Fibroblast of upper back skin (primary cell): ENCODE measurements at places on chromosomes 2 and 18.

DNA sequence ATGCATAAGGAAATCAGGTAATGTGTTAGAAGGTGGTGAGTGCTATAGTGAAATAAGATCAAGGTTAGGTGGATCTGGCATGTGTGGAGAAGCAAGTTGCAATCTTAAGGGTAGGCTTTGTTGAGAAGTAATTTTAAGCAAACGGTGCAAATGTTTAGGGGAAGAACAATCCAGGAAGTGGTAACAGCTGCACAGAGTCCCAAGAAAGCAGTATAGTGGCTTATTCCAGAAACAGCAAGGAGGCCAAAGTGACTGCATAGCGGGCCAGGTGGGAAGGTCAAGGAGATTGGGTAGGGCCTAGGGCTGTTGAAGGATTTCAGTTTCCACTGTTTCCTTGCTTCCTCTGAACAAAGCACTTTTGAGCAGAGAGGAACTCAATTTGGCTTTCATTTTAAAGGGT lies 30.0 kb upstream of the RAB1A start:
- no peak for DNase-seq

DNA sequence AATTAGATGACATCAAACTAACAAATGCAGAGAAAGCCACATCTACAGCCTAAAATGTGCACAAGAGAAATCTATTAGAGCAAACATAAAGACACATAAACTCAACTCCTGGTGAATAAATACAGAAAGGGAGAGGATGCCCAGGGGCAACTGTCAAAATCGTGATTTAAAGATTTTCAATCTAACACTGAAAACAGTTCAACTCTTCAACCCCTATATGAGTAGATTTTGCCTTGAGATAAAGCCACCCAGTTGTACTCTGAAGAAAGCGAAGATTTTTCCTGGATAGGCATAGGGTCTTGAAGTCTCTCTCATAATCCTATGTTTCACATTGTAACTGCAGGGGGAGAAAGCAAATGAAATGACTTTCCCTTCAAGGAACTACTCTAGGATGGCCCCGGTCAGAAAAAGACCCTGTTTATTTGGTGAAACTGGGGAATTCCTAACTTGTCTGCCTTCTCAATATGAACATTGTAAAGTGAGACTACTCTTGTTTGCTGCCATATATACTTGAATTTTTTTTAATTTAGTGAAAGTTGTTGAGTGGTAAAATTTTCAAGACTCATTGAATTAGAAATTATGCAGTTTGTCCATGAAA lies 226.7 kb downstream of the ERBB4 start:
- DNase-seq = no peak

DNA sequence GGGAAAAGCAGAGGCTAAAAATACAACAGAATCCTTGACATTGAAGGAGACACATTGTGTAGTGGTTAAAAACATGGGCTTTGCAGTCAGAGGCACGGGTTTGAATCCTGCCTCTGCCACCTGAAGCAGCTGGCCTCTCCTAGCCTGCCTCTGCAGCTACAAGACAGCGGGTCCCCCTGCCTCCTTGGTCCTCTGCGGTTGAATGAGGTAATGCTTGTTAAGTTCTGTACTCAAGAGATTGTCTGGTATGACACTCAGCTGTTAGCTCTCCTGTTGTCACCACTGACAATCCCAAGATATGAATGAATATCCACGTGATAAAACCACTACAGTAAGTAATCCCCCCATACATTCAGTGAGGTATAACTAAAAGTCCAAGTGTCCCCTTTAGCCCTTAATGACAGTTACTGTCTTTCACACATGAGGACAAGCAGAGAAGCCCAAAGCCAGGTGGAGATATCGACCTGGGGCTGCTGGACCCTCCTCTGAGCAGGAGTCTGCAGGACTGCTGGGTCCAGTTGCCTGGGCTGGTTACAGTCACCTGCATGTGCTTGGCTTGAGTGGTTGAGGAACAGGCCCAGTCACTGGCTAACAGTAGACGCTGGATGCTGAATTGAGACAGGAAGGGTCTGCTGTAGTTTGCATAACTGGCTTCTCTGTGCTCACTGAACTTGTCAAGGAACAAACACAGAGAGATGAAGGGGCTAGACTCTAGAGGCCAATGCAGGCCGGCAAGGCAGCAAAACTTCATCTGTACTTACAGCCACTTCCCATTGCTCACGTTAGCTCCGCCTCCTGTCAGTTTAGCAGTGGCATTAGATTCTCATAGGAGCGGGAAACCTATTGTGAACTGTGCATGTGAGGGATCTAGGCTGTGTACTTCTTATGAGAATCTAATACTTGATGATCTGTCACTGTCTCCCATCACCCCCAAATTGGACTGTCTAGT lies 85.5 kb downstream of the TGFA start:
- no peak for DNase-seq

DNA sequence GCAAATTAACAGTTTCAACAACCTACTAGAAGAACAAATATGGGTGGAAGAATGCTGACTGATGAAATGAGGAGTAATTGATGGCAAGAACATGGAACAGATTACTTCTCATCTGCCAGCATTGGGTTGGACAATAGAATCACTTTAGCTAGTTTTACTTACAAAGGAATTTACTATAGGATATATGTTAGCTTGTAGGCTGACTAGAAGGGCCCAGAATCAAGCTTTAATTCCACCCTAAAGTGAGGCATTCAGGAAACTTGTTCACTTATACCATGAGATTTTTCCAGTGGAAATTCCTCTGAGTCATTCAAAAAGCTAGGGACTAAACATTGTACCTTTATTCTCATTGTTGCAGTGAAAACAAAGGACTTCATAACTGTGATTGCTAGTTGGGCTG lies 5.0 kb upstream of the ZSWIM2 start:
- DNase-seq = peak; percentile 77

- DNase-seq = peak; percentile 67
Measured at GRCh38 chr2:148130581-148130980, 109.7 kb downstream of the MBD5 start.

- peak; percentile 52 for DNase-seq
Measured at GRCh38 chr2:176443946-176444345, 174.7 kb downstream of the MTX2 start.

DNA sequence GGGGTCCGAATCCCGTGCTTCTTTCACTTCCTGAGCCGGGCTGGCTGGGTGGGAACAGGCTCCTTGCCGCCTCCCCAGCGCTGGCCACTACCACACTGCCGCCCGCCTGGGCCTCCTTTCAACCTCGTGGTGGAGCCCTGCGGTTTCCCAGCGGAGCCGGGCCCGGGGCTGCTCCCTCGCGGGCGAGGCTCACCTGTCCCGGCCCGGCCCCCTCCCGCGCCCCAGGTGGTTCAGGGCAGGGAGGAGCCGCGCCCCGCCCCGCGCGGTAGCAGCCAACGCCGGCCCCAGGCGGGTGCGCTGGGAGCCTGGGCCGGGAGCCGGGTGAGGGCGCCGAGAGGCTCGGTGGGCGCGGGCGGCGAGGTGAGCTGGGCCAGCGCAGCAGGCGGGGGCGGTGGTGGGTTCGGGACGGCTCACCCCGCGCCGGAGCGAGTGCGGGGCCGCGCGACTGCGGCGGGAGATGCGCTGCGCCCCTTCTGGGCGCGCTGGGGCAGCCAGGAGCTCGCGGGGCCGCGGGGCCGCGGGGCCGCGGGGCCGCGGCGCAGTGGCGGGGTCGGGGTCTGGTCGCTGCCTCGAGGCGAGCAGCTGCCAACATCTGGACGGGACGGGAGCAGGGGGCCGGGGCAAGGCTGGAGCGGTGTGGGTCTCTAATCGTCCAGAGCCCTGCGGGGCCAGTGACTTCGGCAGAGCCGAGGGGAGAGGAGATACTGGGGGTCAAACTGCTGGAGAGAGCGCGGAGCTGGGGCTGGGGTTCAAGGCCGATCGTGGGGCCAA lies at the start of gene LYPD6B:
Gene LYPD6B, plus strand, starts transcription at position 258 of the 771 bp plus-strand sequence. CDS start 92,250 bp downstream, outside the sequence.
- DNase-seq = no peak

DNA sequence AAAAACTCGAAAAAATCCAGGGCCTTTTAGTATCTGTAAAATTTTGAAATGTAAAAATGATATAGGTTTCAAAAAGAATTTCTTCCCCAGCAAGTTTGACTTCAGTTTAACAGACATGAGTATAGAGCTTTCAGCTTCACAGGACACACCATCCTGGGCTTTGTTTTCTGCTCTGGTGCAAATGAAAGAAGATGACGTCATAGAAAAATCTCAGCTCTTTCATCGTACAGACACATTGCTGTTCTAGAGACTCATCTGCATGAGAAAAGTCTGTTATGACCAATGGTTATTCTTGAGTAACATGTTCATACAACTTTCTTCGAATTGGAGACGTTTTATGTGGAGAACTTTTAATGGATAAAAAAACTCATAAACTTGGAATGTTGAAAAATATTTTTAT lies 111.7 kb upstream of the DYNAP start:
- DNase-seq = no peak

DNA sequence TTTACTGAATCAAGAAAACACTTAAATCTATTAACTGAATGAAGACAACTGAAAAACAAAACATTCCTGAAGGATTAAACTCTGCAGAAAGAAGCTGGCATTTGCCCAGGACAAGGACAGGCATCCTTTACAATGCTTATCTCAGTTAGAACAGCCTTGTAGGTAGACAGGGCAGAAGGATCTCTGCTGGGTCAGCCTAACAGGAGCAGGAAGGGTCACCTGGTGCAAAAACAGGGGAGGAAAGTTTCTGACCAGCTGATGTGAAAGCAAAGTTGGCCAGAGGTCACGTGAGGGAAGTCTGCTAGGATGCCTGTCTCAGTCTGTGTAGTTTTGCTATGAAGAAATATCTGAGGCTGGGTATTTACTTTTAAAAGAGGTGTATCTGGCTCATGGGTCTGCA lies 348.6 kb downstream of the ANAPC1 start:
- peak; percentile 50 for DNase-seq

GRCh38 chr2:88574445-88574844 lies 52.8 kb downstream of the EIF2AK3 start:
- no peak for DNase-seq

GRCh38 chr2:27798948-27799645 lies 27.6 kb downstream of the MRPL33 start:
- DNase-seq = peak; percentile 100

GRCh38 chr2:88517759-88518201 lies 65.3 kb upstream of the FOXI3 start:
- no peak for DNase-seq

- DNase-seq = no peak
Measured at GRCh38 chr18:74512321-74513053, 16.3 kb downstream of the CNDP2 start.

DNA sequence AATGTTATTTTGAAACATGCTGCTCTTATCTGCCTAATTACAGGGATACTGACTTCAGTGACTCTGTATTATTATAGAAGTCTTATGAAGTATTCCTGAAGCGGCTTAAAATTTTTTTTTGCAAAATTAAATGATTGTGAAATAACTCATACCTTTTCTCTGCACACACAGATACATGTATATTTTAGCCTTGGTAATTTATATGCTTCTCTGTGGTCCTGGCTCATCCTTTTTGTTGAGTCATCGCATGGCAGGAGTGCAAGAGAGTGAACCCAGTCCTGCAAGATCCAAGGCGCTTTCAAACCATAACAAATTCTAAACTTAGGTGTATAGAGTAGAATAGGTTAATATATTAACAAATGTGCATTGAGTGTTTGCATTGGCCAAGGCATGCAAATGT lies 8.6 kb downstream of the CCNT2 start:
- DNase-seq = peak; percentile 48

- DNase-seq = no peak
Measured at GRCh38 chr2:29175338-29175737, 60.1 kb downstream of the CLIP4 start.

- DNase-seq = no peak
Measured at GRCh38 chr18:6004683-6005082, 109.4 kb upstream of the TMEM200C start.

GRCh38 chr2:168920504-168921157 lies 19.5 kb downstream of the G6PC2 start:
- peak; percentile 37 for DNase-seq

GRCh38 chr2:25690058-25690457 lies 16.7 kb upstream of the DTNB start:
- peak; percentile 29 for DNase-seq

DNA sequence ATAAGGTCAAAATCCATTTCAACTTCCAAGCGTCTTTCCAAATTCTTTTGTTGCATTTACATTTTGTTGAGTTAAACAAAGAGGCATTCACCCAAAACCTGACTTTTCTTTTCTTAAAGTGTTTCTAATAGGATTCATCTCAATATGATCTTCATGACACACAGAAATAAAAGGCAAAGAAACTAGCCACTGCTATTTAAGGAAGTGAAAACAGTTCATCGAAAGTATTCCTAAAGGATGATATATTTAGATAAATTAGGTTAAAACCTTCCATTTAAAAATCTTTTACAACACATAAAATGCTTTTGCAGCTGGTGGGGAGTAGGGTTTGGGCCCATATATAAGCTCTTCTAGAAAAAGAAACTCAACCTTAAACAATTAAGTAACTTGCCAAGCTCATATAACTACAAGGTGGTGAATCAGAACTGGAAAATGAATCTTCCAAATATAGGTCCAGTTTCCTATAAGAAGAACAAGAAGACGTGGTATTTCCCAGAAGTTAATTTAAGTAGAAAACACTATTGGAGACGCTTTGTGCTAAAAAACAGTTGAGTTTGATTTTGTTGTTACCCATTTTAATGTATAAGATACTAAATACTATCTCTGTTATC lies 336.0 kb upstream of the HNRNPA3 start:
- DNase-seq = no peak

- DNase-seq = no peak
Measured at GRCh38 chr2:59177748-59178147, 936.6 kb upstream of the FANCL start.

- no peak for DNase-seq
Measured at GRCh38 chr2:2689306-2689705, 358.2 kb upstream of the MYT1L start.

- no peak for DNase-seq
Measured at GRCh38 chr2:224440988-224441387, 39.1 kb upstream of the FAM124B start.

GRCh38 chr18:74289137-74289536 lies 2.6 kb downstream of the CYB5A start:
- peak; percentile 9 for DNase-seq

DNA sequence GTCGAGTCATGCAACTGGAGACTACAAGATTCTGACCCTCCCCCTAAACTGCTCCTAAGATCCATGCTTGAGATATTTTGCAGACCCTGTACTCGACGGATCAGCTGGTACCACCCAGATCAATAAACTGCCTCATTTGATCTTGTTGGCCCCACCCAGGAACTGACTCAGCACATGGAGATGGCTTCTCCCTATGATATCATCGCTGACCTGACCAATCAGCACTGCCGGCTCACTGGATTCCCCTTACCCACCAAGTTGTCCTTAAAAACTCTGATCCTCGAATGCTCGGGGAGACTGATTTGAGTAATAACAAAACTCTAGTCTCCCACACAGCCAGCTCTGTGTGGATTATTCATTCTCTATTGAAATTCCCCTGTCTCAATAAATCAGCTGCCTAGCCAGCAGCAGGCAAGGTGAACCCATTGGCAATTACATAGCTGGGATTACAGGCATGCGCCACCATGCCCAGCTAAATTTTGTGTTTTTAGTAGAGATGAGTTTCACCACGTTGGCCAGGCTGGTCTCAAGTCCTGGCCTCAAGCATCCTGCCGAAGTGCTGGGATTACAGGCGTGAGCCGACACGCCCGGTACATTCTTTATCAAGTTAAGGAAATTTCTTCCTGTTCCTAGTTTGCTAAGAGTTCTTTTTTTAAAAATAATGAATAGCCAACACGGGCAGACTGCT lies 43.6 kb downstream of the VPS54 start:
- no peak for DNase-seq

- peak; percentile 53 for DNase-seq
Measured at GRCh38 chr2:136248242-136248641, 130.3 kb upstream of the CXCR4 start.

GRCh38 chr2:74242354-74243071 lies 44.1 kb downstream of the MTHFD2 start:
- DNase-seq = no peak
